Activated CD4-positive, CD25-positive, alpha-beta regulatory T cell (primary cell): ENCODE measurements at places on chromosomes 2 and 18.

DNA sequence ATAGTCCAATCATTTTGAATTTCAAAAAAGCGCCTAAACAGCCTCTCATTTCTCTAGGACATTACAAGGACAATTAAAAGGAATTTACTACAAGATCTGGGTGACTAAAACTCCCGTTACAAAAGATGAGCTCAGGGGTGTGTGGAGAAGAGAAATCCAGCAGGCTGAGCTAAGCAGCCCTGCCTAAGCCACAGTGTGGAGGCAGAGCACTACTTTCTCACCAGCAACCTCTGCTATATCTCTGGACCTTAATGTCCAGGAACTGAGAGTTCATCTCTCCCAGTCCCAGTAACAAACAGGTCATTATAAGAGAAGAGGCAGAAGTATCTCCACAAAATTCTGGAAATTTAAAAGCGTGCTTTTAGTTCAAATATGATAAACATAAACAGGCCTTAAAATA is 18.9 kb upstream of the ANKRD62 start:
- DNase-seq: no peak

DNA sequence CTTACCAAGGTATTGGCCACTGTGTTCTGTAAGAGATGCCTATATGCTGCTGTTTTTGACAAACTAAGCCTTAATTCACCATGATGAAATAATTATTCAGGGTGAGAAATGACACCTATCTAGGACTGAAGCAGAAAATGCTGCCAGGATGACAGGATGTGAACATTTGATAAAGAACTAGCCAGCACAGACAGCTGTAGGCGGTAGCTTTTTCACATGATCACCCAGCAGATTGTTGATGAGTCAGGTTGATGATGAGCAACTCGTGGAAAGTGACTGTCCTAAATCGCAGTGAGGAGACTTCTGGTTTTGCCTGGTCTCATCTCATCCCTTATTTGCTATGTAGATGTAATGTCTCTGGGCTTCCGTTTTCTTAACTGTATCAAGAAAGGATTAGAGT is 144.1 kb downstream of the PRPF40A start:
- no peak for DNase-seq

GRCh38 chr2:9240745-9241144 is 34.1 kb downstream of the ASAP2 start:
- no peak for DNase-seq

DNA sequence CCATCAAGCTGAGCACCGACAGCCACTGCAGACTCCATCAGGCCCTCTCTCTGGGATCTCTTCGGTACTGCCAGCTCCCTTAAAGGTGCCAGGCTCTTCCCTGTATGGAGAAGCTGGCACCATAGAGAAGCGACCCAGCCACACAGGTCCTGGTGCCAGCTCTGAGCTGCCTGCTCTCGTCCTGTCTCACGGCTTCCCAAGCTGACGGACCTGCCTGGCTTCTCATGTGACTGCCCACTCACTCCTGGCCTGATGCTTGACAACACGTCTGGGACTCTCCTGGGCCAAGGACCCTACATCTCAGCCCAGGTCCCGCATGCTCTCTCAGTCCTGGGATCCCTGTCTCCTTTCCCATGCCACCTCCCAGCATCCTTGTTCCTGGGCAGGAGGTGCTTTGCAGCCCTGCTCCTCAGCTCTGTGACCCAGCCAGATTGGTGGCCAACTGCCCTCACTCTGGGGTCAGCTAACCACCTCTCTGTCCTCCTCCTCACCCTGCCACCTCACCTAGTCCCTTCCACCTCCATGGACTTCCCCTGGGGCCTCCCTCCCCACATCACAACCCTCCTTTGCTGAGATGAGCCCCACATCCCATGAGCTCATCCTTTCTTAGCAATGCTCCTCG is 12.5 kb upstream of the ATOH8 start:
- DNase-seq: no peak

- no peak for DNase-seq
Observed at GRCh38 chr2:126952216-126952615, 53.5 kb downstream of the TEX51 start.

GRCh38 chr2:33018271-33018670 is 71.5 kb downstream of the LTBP1 start:
- no peak for DNase-seq

DNA sequence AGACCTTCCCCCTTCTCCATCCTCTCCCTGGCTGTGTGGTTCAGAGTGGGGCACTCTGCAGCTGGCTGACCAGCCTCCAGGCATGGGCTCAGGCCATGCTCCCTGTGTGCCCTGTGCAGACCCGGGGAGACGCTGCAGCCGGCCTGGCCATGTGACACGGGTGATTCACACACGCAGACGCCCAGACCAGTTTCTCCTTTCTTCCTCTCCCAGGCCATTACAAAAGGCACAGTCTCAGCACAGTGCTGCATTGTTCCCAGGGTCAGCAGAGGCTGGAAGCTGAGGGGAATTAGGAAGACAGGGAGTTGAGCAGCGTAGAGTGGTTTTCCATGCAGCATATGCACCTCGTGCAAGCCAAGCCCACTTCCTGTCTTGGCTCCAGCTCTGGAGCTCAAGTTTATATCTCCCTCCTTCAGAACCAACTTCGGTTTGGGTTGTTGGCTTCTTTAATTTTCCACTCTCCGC is 288.5 kb downstream of the TNS1 start:
- no peak for DNase-seq
